ENCODE measurements at places on chromosomes 5 and 9. TPM values are rescaled to one million over a fixed set of nuclear protein-coding genes. Genes with fewer than 3 reads are reported as not detected.

DNA sequence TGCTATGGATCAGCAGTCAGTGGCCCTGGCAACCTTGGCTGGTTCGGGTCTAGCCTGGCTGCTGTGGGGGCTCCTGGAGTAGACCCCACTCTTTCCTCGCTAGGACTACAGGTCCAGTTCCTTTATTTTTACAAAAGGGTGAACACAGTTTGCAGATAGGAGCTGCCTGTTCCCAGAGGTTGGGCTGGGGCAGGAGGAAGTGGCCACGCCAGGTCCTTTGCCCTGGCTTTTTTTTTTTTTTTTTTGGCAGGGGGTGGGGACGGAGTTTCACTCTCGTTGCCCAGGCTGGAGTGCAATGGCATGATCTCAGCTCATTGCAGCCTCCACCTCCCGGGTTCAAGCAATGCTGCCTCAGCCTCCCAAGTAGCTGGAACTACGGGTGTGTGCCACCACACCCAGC lies 7.9 kb downstream of the SLC2A6 start:
- H3K4me3 ChIP-seq, result no peak overlapping the region
- H3K36me3 ChIP-seq, result peaks cover 4% of the 10 kb centered on the region
- no peak overlapping the region for H3K27ac ChIP-seq
- no peak for DNase-seq
- no peaks in the 10 kb centered on the region for H3K27me3 ChIP-seq
- peaks cover 10% of the 10 kb centered on the region for H3K4me1 ChIP-seq

DNA sequence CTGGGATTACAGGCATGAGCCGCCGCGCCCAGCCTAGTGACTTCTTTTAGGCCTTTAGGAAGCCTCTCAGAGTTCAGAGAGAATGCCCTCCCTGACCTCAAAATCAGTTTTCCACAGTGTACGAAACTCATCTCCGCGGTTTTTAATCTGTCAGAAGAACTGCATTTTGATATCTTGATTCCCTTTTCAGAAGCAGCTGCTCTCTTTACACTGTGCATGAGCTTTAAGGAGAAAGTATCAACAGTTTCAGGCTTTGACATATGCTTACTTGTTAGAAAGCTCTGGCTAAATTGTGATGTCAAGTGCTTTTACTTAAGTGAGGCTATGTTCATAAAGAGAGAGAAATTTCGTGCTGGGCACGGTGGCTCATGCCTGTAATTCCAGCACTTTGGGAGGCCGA lies 74.6 kb downstream of the USP20 start:
- no peak for DNase-seq
- no peak overlapping the region for H3K4me3 ChIP-seq
- H3K4me1 ChIP-seq, result 0 out of 2 replicates have a peak, but pooled peaks cover 6% of the 10 kb centered on the region
- H3K27ac ChIP-seq, result no peak overlapping the region
- no peaks in the 10 kb centered on the region for H3K36me3 ChIP-seq

GRCh38 chr5:148962761-148963324 lies 100.0 kb downstream of the SH3TC2 start:
- no peaks in the 10 kb centered on the region for H3K27me3 ChIP-seq
- H3K4me3 ChIP-seq, result no peak overlapping the region
- H3K27ac ChIP-seq, result no peak overlapping the region
- no peak for DNase-seq
- H3K4me1 ChIP-seq, result peaks cover 5% of the 10 kb centered on the region
- H3K36me3 ChIP-seq, result no peaks in the 10 kb centered on the region

SLC9A3 gene
- total RNA-seq, result 1.2 TPM

NEUROG1 gene
- not detected for total RNA-seq

PCDHB10 gene
- total RNA-seq, result not detected

- H3K4me3 ChIP-seq, result no peak overlapping the region
- H3K36me3 ChIP-seq, result no peaks in the 10 kb centered on the region
- no peak for DNase-seq
- H3K27me3 ChIP-seq, result 0 out of 3 replicates have a peak, but pooled peaks cover 2% of the 10 kb centered on the region
- no peaks in the 10 kb centered on the region for H3K4me1 ChIP-seq
Observed at GRCh38 chr5:72372331-72372730, 52.2 kb downstream of the PTCD2 start.

LRRC70 gene
- total RNA-seq, result 0.71 TPM

- H3K27ac ChIP-seq, result no peak overlapping the region
- H3K4me3 ChIP-seq, result no peak overlapping the region
- DNase-seq, result no peak
- H3K36me3 ChIP-seq, result no peaks in the 10 kb centered on the region
- peaks cover 5% of the 10 kb centered on the region for H3K27me3 ChIP-seq
- no peaks in the 10 kb centered on the region for H3K4me1 ChIP-seq
Observed at GRCh38 chr5:172588380-172588779, 52.7 kb upstream of the NEURL1B start.

- peaks cover 19% of the 10 kb centered on the region for H3K4me1 ChIP-seq
- H3K27ac ChIP-seq, result no peak overlapping the region
- H3K27me3 ChIP-seq, result no peaks in the 10 kb centered on the region
- no peak overlapping the region for H3K4me3 ChIP-seq
- DNase-seq, result no peak
Observed at GRCh38 chr5:180235077-180235476, 26.1 kb upstream of the RASGEF1C start.

- H3K4me3 ChIP-seq, result no peak overlapping the region
- no peak overlapping the region for H3K27ac ChIP-seq
Observed at GRCh38 chr5:138504799-138505198, 38.2 kb downstream of the ETF1 start.

MSX2 gene
- total RNA-seq, result not detected

TMEM171 gene
- not detected for total RNA-seq

MEGF10 gene
- not detected for total RNA-seq

Data from HepG2 (cell line).